ELR (cell line): ENCODE measurements at places on chromosomes 1 and 21.

GRCh38 chr21:14683063-14683462 lies 136.9 kb upstream of the SAMSN1 start:
- no peak for DNase-seq

DNA sequence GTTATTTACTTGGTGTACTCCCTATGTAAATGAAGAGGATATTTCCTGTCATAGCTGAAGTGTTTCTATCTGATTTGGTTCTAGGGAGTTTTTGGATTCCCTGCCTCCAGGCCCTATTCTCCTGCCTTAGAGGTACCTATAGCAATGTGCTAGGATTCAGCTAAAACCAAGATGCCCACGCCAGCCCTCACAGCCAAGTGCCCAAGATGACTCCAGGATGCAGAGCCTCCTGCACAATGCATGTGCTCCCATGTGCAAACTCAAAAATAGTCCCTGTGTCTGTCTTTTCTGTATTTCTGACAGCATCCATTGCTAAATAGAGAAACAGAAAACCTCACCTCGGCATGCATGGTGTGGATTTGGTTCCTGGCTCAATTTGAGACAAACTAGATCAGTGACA lies 887 bp upstream of the TARBP1 start:
- DNase-seq: no peak

DNA sequence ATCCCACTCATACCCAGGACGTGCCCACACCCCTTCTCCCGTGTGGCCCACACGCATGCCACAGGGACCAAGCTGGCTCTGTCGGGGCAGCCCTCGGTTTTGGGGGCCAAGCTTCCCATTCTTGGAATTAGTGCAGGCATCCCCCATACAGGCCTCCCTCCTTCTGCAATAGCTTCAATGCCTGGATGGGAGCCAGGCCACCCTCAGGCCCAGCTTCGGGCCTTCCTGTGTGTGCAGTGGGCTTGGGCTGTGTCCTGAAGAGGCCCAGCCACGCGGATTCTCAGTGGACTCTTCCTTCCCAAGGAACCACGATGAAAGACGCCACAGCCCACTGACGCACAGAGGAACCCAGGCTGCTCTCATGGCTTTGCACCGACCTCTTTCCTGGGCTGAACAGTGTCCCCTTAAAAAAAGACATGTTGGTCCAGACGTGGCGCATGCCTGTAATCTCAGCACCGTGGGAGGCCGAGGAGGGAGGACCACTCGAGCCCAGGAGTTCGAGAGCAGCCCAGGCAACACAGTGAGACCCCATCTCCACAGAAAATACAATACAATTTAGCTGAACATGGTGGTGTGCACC lies 3.4 kb downstream of the KRTAP10-11 start:
- DNase-seq: no peak

GRCh38 chr1:39230261-39231190 lies 26.0 kb downstream of the MACF1 start:
- DNase-seq: no peak

- DNase-seq: peak; percentile 73
These were observed 470 bp upstream of the MTMR11 start for GRCh38 chr1:149936992-149937705.

GRCh38 chr1:23282957-23283356 lies 61.1 kb downstream of the HNRNPR start:
- peak; percentile 87 for DNase-seq

DNA sequence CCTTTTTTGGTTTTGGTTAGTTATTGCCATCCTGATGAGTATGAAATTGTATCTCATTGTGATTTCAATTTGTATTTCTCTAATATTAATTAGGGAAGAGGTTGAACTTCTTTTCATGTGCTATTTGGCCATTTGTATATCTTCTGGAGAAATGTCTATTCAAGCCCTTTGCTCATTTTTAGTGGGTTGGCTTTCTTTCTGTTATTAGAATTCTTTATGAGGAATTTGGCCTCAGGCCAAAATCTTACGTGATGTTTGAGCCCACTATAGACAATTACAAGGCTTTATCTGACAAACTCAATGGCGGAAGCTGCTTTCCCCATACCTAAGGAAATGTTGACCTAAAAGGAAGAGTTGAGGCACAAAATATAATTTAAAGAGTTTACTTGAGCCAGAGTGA lies 32.9 kb downstream of the IVNS1ABP start:
- DNase-seq: no peak

GRCh38 chr1:34847094-34847493 lies 12.5 kb downstream of the SMIM12 start:
- DNase-seq: no peak

- peak; percentile 81 for DNase-seq
These were observed 7.1 kb upstream of the SSBP3 start for GRCh38 chr1:54413295-54413694.

DNA sequence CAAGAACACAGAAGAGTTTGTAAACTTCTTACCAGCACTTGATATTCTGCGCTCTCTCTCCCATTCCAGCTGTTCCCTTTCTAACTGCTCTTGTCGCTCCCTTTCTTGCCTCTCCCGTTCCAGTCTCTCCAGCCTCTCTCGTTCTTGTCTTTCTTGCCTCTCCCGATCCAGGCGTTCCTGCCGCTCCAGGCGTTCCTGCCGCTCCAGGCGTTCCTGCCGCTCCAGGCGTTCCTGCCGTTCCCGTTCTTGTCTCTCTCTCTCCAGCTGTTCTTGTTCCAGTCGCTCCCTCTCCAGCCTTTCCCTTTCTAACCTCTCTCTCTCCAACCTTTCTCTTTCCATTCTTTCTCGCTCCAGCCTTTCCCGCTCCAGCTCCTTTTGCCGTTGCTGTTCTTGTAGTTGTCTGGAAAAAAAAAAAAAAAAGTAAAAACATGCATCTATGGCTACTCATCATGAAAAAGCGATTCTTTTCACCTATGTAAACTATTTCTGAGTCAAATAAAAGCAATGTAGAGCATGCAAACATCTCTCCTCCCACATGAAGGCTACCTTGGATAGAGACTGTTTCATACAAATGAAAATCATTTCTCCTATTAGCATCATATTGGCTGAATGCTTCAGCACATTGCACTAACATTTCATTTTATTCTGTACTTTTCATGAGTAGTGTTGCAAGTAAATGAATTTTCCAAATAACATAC lies 91.5 kb upstream of the LBR start:
- no peak for DNase-seq

GRCh38 chr1:53678507-53678906 lies 60.5 kb downstream of the GLIS1 start:
- no peak for DNase-seq

DNA sequence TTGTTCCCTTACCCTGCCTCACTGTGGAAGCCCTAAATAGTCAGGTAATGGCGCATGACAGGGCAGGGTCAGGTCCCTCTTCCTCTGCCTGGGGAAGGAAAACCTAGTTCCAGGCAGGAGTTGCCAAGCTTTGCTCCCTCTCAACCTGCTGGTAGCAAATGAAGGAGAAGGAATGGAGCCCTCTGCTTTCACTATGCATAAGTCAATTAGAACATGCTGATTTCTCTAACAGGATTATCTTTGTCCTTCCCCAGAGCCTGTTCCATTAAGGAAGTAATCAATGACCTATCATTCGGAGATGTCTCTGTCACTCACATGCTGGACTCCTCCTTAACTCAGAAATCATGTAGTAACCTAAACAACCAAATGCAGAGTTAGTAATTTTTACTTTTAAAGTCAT lies 161.8 kb upstream of the NFIA start:
- no peak for DNase-seq

DNA sequence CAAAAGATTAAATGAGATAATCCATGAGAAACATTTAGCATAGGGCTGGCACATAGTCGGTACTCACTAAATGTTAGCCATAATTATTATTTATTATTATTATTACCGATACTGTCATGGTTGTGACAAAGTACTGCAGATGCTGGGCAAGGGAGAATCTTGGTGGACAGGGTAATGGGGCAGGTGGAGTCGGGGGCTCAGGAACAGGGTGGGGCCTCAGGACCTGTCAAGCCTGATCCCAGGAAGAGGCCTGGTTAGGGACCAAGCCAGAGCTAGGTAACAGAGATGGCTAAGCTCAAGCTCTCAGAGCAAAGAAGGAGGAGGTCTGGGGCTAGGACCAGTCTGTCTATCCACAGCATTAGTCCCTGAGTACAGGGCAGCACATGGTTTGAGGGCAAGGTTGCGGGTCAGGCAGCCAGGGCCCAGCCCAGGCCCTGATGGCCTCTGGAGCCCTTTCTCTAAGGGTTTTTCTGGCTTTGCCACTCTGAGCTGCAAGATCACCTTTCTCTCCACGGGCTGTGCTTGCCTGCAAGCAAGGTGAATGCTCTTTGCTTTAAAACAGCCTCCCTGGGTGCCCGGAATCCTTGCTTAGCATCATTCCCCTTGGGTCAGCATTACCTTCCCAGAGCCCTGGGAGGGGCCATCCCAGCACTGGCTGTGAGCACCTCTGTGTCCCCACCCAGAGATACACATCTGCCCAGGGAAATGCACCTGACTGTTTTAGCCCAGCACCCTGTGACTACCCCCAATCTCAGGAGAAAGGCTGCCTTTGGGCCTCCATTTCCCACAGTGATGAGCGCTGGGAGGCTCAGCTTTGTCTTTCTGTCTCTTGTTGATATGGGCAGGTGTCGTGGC lies 572.0 kb downstream of the PTPRU start:
- no peak for DNase-seq

GRCh38 chr1:180188091-180188506 lies 33.4 kb downstream of the QSOX1 start:
- DNase-seq: peak; percentile 68

DNA sequence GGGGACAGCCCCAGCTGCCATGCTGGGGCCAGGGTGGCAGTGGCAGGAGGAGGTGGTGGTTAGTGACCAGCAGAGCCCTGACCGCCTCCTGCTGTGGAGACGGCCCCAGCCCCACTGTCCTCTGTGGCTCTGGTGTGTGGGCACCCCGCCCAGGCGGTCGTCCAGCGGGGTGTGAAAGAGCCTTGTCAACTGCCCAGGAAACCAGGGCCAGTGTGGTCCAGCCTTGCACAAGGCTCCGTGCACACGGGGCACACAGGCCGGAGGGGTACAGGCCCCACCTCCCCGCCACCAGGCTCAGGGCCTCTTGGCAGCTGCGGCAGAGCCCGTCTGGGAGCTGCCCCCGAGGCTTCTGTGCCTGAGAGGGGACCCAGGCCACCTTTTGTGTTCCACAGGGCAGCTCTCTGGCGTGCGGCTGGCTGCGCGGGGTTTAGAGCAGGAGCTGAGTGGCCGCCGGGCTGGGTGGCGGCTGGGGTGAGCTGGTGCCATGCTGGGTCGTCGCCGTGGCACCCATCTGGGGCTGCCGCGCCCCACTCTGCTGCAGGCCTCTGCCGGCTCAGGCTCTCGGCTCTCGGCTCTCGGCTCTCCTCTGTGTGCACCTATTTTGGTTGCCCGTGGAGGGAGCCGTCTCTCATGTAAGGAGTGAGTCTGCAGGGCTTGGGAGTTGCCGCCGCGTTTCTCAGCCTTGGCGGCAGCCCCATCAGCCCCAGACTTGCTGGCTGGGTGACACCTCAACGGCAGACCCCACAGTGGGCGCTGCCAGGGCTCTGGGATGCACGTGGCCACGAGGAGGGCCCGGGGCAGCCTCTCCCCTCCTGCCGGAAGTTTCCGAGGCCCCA lies 36.1 kb downstream of the SLX9 start:
- DNase-seq: no peak

DNA sequence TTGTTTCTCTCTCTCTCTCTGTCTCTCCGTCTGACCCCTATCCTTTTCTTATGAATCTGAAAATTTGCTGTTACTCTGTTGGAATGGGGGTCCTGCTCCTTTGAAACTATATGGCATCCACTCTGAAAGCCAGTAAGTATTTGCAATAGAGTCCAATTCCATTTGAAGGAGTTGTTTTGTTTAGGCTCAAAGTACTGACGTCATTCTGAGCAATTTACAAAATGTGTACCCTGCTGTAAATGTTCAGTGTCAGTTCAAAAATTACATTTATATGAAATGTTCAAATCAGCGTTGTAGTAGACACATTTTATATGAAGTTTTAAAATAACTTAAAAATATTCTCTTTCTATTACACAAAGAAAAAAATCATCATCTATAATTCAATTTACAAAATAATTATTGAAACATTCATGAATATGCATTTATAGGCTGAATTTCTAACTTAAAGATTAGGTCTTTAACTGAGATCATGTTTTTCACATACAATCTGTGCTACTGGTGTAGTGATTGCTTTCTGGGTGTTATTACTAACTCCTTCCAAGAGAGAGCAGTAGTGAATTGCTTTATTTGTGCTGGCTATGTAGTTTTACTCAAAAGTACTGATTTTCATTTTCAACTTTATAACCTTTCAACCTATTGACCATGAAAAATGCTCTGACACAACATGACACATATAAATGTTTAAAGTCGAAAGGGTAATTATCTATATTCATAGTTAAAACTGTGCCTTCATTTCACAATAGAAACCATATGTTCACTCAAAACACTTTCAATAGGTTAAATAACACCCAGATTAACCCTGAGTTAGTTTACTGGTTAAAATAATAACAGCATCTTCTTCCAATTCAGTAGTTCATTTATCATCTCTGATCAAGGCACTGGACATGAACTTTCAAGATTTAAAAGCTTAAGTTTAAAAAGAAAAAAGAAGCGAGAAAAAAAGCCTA lies 253.1 kb upstream of the ADGRL4 start:
- peak; percentile 75 for DNase-seq

- DNase-seq: no peak
These were observed 1.5 kb downstream of the KRTAP21-3 start for GRCh38 chr21:30717105-30717504.

DNA sequence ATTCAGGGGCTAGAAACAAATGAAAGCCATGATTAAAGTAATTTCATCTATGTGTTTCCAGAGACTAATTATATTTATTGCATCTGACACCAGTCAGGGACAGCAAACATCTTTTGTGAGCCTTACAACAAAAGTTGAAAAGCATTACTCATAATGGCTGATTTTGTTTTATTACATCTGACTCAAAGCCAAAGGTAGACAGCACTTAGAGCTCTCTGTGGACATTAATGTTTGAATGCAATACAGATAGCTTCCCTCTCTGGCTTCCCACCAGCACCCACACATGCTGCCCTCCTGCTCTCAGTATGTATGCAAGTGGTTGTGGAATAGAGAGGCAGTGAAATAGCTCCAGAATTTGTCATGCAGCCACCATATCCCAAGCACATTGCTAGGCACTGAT lies 198.7 kb downstream of the SETD4 start:
- no peak for DNase-seq

DNA sequence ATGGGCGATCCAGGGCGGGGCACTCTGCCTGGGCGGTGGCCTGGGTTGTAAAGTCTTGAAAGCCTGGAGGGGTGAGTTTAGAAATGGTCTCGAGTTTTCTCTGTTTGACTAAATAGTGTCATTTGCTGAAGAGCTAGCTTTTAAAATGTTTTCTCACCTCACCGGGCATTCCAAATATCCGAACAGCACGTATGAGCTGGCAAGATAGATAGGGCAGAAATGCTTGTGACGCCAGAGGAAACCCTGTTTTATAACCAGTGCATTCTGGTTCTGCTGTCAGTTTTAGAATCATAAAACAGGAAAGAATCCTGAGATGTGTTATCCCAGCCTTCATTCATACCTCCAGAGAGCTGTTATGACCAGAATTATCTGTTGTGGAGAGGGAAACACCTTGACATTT lies 725 bp downstream of the RTCA start:
- peak; percentile 33 for DNase-seq
